SIG-M5 (cell line): ENCODE measurements at places on chromosomes 4 and X.

- DNase-seq = no peak
These were observed 8.8 kb upstream of the GEMIN8 start for GRCh38 chrX:14038375-14039085.

GRCh38 chrX:14690553-14690952 is 161.2 kb downstream of the GLRA2 start:
- DNase-seq = no peak

- DNase-seq = no peak
These were observed 11.9 kb downstream of the PSAPL1 start for GRCh38 chr4:7422898-7423180.

DNA sequence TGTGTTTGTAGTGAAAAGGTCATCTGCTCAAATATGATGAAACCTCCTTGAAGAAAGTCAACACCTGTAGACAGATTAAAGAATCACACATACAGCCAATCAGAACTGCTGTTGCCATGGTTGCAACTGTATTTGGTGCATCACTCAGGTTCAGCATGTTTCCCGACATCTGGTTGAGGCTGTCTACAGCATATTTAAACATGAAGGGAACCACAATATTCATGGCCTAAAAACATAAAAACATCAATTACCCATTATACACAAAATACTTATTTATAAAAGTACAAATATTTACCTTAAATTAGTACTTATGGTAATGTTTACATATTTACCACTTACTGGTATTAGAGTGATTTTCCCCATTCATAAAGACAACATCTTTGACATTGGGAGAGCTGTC is 79.7 kb downstream of the ABCB7 start:
- no peak for DNase-seq

GRCh38 chr4:170128219-170128804 is 38.6 kb upstream of the AADAT start:
- DNase-seq = no peak

GRCh38 chr4:15897577-15897976 is 41.0 kb downstream of the FGFBP1 start:
- DNase-seq = no peak

DNA sequence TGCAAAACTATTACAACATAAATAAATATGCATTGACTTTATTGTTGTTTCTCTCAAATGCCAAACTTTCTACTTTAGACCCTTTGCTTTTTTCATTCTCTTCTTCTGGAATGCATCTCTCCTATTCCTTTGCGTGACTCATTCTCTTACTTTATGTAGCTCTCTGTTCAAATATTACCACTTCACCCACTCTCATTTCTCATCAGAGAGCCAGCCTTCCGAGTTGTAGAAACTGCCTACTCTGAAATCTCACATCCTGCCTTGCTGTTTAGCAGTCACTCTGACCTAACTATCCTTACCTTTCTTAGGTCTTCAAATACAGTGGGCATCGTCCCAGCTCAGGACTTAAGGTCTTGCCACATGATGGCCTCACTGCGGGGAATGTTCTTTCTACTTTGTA is 143.5 kb downstream of the GALNTL6 start:
- no peak for DNase-seq

DNA sequence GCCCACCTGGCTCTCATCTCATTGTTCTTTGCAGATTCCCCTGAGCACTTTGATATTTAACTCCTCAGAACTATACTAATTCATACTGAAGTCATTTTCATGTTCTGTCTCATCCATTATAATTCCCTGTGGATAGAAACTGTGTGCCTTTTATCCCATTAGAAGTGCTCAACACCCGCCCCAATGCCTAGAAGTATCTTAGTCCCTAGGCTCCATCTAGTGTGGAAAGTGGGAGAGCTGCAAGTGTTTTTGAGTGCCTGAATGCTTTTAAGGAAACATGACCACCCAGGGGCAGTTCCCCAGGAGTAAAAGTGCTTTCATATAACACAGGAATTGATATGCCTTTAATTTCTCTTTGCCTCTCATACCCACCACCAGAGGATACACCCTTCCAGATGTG is 117.0 kb downstream of the CHRDL1 start:
- no peak for DNase-seq

DNA sequence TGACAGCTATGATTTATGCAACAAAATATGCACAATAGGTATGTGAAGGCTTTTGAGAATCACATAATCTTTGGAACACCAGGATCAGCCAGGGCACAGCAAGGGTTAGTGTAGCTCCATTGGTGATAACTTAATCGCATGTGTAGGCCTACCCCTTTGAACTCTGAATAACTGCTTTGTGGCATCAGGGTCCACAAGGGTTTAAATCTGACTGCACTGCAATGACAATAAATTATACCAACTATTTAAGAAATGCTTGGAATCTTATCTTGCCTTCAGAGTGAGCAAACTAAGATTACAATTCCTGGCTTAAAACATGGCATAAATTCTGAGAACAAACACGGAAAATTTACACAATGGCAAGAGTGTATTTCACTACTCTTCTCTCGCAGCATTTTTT is 245.8 kb downstream of the FBXO8 start:
- DNase-seq = no peak

GRCh38 chrX:50180073-50180940 is 20.5 kb downstream of the AKAP4 start:
- no peak for DNase-seq

DNA sequence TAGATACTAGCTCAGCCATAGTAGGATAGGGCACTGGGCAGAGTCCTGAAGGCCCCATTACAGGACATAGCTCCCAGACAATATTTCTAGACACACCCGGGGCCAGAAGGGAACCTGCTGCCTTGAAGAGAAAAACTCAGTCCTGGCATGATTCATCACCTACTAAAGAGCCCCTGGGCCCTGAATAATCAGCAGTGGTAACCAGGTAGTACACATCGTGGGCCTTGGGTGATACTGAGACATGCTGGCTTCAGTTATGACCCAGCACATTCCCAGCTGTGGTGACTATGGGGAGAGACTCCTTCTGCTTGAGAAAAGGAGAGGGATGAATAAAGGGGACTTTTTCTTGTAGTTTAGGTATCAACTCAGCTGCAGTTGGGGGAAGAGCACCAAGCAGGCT is 104.3 kb upstream of the STK26 start:
- no peak for DNase-seq

- DNase-seq = no peak
These were observed 661 bp downstream of the S100P start for GRCh38 chr4:6694177-6694901.

- no peak for DNase-seq
These were observed 21.4 kb downstream of the REELD1 start for GRCh38 chr4:146235654-146236177.

DNA sequence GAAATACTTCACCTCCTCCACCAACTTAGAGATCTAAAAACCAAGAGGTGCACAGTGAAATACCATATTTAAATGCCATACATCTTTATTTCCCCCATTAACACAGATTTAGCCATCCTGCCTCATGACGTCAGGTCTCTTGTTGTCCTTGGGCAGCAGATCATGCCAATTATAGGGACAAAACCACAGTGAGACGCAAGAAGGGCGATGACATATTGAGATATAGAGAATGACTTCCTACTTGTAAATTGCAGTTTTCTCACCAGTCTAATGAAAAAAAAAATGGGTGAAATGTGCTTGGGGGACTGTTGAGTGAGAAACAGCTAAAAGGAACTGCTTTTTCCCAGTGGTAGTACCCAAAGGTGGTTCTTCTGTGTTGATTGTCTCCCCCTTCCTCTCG is 24.3 kb downstream of the RS1 start:
- no peak for DNase-seq

DNA sequence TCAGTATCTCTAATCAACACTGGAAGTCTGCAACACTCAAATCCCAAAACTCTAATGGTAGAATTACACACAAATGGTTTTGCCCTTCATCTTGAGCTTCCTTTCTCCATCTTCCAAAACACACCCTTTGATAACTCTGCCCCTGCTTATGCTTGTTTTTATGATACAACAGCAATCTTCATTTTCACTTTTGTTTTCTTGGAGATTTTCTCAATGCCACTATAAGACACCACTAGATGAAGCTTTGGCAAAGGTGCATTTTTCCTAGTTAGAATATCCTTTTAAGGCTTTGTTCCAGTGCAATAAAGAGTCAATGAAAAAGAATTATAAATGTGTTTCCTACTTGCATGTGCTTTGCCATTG is 472.4 kb upstream of the NWD2 start:
- no peak for DNase-seq

DNA sequence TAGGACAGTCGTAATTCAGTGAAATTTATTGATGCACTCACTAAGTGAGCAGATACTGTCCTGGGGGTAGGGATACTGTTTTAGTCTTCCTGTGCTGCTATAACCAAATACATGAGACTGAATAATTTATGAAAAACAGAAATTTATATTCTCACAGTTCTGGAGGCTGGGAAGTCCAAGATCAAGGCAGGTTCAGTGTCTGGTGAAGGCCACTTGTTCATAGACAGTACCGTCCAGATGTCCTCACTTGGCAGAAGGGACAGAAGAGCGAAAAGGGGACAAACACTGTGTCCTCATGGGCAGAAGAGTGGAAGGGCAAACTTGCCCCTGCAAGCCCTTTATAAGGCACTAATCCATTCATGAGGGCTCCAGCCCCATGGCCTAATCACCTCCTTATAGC is 45.6 kb downstream of the PGRMC2 start:
- DNase-seq = no peak

DNA sequence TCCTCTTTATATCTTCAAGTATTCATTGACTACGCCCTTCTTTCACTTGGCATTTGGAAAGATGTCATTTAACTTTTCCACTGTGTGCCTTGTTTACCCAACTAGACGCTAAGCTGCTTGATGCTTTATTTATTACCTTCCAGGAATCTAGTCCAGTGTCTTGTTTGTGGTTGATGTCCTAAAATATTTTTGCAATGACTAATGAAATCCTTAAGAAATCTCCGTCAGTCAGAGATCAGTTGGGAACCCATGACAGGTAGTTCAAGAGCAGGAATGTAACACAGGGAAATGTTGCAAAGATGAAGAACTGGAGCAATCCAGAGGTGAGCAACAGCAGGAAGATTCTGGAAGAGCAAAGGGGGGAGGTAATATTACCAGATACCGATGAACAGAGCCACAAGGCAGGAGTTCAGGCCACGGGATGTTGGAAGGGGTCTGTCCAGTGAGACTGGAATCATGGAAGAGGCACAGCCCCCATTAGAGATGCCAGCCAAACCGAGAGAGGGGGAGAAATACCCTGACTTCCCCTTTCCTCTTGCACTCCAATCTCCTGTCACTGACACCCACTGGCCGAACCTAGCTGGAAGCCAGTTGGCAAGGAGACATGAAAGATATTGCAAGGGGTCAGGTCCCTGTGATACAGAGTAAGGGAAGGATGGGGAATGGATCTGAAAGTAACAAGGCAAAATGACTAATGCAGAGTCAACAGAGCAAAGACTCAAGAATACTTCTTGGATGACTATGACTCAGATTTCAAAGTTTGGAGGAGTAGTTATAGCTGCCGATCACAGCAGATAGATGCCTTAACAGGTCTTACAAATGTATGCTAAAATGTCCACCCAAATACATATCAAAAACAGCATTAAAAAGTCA is 62.7 kb upstream of the PHKA2 start:
- DNase-seq = no peak

- no peak for DNase-seq
These were observed 14.7 kb downstream of the FTSJ1 start for GRCh38 chrX:48490661-48491060.

DNA sequence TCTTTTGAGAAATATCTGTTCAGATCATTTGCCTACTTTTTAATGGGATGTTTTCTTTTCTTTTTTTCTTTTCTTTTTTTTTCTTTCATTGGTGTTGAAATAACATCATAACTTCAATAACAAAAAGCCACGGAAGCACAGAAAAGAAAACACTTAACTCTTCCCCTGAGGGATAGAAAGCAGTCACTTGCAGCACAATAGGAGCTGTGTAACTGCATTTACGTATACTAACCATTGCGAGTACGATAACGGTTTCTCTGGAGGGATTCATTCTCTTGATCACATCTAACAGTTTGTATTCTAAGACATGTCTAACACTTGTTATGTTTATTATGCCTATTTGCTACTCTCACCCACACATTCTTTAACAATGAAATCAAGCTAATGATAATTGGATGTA is 27.3 kb downstream of the C4orf46 start:
- DNase-seq = no peak

- no peak for DNase-seq
These were observed 45.5 kb downstream of the SRPX start for GRCh38 chrX:38175139-38175538.

DNA sequence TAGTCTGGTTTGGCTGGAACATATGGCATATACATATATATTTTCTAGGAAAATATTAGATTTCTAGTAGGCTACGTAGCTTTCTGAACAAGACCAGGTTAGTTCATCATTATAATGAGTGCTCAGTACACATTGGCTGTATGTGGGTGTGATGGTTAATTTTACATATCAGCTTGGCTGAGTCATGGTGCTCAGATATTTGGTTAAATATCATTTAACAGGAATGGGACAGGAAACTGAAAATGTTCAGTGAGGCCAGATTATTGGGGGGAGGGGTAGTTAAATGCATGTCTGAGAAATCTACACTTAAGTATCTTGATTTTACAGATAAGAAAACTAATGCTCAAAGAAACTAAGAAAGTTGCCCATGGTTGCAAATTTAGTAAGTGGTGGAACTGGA is 160.1 kb downstream of the RBMX2 start:
- DNase-seq = no peak

GRCh38 chr4:142778430-142778829 is 67.7 kb downstream of the INPP4B start:
- no peak for DNase-seq

GRCh38 chr4:84796394-84796793 is 170.1 kb downstream of the WDFY3 start:
- no peak for DNase-seq

DNA sequence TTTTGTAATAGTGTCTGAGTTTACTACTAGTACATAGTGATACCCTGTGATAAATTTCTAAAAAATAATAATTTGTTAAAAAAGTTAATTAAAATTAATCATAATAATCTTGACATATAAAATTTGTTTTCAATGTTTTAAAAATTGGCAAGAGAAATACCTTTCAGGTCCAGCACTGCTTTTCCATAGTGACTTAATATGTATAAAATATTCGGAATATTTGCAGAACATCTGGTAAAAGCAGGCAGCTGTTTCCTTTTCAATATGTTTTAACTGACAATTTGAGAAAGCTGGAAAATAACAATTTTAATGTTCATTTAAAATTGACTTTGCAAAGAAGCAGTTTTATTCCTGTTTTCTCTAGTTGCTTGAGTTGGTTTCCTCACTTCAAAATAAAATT is 17.6 kb upstream of the GK2 start:
- DNase-seq = no peak

DNA sequence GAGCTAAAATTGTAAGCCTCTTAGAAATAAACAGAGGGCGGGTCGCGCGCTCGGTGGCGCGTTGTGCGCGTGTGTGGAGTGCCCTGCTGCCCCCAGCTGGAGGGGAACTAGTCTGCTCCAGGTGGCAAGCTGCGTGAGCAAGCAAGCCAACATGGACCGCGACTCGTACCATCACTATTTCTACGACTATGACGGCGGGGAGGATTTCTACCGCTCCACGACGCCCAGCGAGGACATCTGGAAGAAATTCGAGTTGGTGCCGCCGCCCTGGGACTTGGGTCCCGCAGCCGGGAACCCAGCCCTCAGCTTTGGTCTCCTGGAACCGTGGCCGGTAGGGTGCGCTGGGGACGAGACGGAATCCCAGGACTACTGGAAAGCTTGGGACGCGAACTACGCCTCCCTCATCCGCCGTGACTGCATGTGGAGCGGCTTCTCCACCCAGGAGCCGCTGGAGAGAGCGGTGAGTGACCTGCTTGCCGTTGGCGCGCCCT is 66.1 kb downstream of the DNAAF6 start:
- no peak for DNase-seq

- DNase-seq = no peak
These were observed 655.8 kb downstream of the PCDH7 start for GRCh38 chr4:31375936-31376335.

GRCh38 chr4:186037692-186038658 is 31.0 kb upstream of the TLR3 start:
- no peak for DNase-seq
